ENCODE measurements at places on chromosomes 11 and 22. TPM values are rescaled to one million over a fixed set of nuclear protein-coding genes. Genes with fewer than 3 reads are reported as not detected.
A peak's percentile ranks its signal among the peaks of the same experiment; 100 is the strongest.

- DNase-seq, result no peak
Measured at GRCh38 chr22:39627865-39628562, 57.5 kb downstream of the CACNA1I start.

GRCh38 chr11:1228921-1229451 lies 6.1 kb downstream of the MUC5B start:
- DNase-seq, result no peak

GRCh38 chr11:113204280-113204679 lies 110.1 kb upstream of the TTC12 start:
- DNase-seq, result no peak

GRCh38 chr11:110086892-110087309 lies 6.3 kb upstream of the ZC3H12C start:
- DNase-seq, result peak; percentile 63

- DNase-seq, result no peak
Measured at GRCh38 chr22:36775586-36775963, 344 bp downstream of the IFT27 start.

IGSF22 gene
- not detected for polyA plus RNA-seq

OR56A1 gene
- polyA plus RNA-seq, result not detected

RIBC2 gene
- polyA plus RNA-seq, result 0.31 TPM

Measured in AG04450 (cell line).